ENCODE measurements at places on chromosomes 2 and 18.

DNA sequence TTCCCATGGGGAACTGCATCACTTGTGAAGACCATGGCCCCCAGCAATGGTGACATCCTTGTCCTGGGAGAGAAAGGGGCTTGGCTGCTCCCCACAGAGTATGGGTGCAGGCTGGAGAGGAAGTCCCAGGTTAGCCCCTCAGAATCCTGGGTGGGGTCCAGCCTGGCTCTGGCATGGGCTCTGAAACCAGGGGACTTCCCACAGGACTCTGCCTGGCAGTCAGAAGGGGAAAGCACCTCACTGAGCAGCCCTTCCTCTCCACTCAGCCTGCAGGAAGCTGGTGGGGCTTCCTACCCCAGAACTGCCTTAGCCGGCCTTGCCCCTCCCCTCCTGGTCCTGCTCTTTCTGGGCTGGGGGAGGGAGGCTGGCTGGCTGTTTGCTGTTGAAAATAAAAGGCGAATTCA, 3.7 kb downstream of the NEURL3 start:
- no peak for DNase-seq

- DNase-seq = no peak
Measured at GRCh38 chr2:39837856-39838453, 58.9 kb upstream of the THUMPD2 start.

GRCh38 chr2:238528953-238529781, 102.4 kb downstream of the ASB1 start:
- DNase-seq = no peak

DNA sequence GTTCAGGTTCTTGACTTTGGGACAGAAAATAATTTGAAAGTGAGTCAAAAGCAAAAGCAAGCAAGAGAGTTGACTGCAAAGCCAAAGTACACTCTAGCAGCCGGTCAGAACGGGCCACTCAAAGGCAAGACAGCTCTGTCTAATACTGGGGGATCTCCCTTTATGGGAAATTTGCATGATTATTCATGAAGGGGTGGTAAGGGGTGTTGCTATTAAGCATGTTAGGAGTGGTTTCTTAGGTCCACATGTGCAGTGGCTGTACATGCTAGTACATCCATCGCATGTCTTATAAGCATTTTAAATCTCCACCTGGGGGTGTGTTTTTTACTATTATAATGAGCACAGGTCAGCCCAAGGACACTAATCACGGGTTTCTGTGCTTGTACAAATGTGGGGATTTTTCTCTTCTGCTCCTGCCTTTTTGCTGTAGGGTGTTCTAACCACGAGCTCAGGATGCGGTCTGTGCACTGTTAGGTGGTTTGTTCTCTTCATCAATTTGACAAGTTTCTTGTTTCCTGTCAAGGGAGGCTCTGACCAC, 60.2 kb upstream of the SPP2 start:
- DNase-seq = peak; percentile 27

DNA sequence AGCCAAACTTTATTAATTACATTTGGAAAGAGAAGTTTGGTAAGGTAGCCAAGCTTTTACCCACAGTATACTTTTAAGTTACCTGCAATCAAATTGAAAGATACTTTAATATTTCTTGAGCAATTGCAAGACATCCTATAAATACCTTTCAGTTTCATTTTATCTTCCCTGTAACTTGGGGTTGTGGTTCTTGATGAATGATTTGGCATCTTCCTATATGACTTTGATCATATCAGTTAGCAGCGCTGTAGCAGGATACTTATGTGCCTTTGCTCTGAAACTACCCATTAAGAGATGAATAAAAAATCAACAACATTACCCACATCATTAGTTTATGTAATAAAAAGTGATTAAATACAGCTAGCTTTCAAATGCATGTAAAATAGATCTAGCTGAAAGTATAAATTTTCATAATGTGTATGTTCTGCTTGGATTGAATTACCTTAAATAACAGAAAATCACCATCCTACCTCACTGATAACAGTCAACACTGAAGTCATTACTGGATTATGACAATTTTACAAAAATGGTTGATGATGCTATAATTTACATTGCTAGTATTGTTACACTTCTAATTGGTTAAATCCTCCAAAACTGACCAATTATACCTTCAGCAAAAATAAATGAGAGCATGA, 50.4 kb downstream of the MMADHC start:
- no peak for DNase-seq

GRCh38 chr2:149388120-149388816, 57.9 kb downstream of the LYPD6 start:
- DNase-seq = no peak

DNA sequence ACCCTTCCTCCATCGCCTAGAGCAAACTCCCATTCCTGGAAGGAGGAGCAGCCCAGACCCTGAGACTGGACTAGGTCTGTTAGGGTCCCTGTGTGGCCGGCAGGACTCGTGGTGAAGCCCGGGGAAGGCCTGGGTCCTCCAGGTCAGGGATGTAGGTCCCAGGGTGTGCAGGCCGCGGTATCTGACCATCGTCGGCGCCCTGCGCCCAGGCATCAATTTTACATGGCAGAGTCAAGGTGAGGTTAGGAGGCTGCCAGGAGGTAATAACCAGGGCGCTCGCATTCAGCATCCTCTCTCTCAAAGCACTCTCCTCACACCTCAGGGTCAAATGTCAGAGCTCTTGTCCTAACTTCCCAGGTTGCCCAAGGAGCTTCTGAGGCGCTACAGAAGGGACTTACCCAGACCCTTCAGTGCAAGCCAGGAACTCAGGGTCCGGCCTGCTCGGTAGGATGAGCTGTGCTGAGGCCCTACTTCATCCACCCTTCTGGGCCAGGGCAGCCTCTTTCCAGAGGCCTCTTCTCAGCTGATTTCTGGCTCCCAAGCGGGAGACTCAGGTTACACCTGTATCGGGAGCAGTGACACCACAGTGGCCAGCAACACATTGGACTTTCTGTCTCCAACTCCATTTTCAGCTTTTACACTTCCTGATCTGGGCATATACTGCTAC, 628 bp downstream of the SH2D6 start:
- no peak for DNase-seq

- no peak for DNase-seq
Measured at GRCh38 chr2:38155-38554, 8.2 kb downstream of the FAM110C start.

GRCh38 chr2:6934758-6935651, 17.8 kb downstream of the RNF144A start:
- DNase-seq = no peak

DNA sequence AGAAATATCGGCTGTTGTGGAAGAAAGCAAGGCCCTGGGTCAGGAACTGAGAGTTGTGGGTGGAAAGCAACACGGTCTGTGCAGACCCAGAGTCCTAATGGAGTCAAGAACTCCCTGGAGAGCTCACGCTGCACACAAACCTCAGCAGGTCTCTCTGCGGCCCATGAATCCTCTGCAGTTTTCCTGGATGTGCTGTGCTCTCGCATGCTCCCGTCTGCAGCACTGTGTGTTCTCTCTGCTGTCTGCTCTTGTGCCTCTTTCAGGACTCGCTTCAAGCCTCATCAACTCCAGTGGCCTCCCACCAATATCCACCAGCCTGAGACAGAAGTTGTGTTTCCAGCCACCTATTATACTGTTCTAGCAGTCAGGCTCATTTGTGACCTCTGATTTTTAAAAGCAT, 24.3 kb downstream of the RNU4ATAC start:
- no peak for DNase-seq

DNA sequence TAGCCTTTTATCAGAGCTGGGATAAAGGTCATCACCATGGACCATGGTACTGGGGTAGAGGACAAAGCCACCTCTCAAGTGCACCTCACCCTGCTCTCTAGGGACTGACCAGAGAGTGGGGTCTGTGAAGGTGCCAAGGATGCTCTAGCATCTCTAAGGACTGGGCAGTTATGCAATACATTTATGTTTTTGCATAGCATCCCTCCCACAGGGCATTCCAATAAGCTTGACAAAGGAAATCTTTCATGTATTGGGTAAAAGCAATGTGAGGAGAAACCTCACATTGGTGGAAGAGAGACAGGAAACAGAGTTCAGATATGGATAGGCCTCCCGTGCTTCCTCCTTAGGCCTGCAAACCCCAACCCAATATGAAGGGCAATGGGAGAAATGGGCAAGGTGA, 31.6 kb downstream of the STK39 start:
- no peak for DNase-seq

DNA sequence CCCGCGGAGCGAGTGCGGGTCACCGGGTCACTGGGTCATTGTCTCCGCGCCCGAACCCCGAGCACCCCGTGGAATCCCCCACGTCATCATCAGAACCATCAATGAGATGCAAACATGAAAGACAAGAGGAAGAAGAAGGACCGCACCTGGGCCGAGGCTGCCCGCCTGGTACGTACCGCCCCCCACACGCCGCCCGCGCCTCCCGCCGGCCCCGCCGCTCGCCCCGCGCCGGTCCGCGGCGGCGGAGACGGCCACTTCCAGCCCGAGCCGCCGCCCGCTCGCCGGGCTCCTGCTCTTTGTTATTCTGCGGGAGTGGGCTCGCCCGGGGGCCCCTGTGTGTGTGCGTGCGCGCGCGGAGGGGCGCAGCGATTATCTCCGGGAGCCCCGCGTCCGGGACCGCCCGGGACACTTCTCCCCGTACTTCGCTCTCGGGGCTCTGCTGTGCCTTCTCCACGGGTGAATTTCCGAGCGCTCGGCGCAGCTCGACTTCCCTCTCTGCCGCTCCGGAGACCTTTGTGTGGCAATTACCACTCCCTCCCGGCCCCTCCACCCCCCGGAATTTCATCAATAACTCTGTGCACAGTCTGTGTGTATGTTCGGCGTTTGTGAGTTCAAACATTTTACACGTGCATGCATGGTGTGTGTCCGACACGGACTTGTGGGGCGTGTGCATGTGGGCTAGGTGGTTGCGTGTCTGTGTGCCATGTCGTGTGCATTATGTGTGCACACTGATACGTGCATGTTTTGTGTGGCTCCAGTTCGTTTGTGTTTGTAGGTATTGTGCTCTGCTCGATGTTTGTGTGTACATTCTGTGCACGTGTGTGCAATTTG, 714 bp downstream of the ASXL3 start:
- DNase-seq = no peak

DNA sequence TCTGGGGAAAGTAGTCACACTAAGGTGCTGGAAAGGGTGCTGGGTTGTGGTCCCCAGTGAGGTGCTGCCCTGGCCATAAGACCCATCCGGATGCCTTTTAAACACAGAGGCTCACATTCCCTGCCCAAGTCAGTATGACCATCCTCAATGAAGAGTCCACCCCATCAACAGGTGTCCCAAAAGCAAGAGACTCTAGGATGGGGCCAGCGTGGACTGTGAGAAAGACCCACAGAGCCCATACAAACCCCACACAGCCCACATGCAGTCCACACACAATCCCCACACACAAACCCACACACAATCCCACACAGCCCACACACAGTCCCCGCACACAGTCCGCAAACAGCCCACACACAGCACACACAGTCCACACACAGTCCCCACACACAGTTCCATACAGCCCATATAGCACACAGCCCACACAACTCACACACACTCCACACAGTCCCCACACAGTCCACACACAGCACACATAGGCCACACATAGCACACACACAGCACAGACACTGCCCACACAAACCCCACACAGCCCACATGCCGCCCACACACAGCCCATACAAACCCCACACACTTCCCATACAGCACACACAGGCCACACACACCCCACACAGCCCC, 241.4 kb upstream of the SALL3 start:
- no peak for DNase-seq

DNA sequence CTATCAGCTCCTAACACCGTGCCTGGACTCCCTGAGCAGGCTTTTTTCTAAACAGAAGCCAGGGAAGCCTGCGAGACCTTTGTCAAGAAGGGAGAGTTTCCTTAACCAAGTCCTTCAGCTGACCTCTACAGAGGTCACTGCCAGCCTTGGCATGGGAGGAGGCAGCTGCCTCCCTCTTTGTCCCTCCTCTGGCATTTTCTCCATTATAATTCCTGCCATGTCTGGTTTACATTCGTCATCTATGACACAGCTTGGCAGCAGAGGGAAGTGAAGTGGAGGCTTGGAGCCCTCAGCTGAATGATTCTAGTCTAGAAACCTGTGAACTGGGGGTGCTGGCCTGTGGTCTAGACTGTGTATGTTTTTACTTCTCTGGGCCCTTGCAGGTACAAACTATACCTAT, 22.5 kb downstream of the LIPG start:
- DNase-seq = no peak

GRCh38 chr2:135299165-135299564, 231.9 kb downstream of the ZRANB3 start:
- no peak for DNase-seq

DNA sequence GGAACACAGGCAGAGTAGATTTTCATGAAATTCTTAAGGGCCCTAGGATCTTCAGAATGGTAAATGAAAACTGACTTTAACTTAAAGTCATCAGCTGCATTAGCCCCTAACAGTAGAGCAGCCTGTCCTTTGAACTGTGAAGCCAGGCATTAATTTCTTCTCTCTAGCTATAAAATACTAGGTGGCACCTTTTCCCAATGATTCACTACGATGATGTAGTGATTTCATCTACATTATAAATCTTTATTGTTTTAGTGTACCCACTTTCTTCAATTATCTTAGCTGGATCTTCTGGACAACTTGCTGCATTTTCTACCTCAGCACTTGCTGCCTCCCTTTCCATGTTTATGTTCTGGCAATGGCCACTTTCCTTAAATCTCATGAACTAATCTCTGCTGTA, 290.5 kb downstream of the NOL4 start:
- DNase-seq = no peak

GRCh38 chr2:106096299-106097037, 97.6 kb downstream of the UXS1 start:
- DNase-seq = no peak

- DNase-seq = no peak
Measured at GRCh38 chr2:129229830-129230441, 749.5 kb upstream of the RAB6C start.

DNA sequence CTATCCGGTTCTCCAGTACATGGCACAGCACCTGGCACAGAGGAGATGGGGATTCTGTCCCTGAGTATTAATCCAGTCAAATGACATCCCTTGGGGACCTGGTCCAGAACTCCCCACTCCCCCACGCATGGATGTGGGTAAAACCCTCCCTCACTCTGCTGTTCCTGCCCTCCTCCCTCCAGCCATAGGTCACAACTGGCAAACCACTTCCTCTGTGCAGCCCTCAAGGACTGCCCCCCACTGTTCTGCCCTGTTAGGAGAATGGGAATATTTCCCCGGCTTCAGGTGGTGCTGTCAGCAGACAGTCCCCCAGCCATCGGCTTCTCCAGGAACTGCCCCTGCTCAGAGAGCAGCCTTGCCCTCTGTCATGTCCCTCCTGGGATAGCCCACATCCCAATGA, 1.5 kb upstream of the TFCP2L1 start:
- no peak for DNase-seq

- no peak for DNase-seq
Measured at GRCh38 chr18:47585136-47585535, 333.7 kb upstream of the SKOR2 start.
